LHCN-M2 (cell line): ENCODE measurements at places on chromosomes 2 and 18.

GRCh38 chr2:109155553-109156451, 26.8 kb downstream of the SH3RF3 start:
- DNase-seq, result peak; percentile 62

DNA sequence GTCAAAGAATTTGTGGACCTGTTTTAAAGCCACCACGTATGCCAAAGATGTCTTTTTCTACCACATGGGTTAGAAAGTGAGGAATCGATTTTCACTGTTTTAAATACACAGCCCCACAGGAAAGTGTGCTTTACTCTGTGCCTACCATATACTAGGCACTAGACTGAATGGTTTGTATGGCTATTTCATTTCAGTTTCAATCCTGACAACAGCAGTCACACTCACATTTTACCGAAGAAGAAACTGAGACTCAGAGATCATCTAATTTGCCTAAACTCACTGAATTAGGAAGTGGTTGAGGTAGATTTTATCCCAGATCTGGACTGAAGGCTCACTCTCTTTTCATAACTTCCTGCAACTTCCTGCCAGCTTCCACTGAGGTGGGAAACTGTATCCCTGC, 176.4 kb downstream of the ALK start:
- no peak for DNase-seq

GRCh38 chr2:38603402-38604290, 918 bp upstream of the HNRNPLL start:
- peak; percentile 84 for DNase-seq

DNA sequence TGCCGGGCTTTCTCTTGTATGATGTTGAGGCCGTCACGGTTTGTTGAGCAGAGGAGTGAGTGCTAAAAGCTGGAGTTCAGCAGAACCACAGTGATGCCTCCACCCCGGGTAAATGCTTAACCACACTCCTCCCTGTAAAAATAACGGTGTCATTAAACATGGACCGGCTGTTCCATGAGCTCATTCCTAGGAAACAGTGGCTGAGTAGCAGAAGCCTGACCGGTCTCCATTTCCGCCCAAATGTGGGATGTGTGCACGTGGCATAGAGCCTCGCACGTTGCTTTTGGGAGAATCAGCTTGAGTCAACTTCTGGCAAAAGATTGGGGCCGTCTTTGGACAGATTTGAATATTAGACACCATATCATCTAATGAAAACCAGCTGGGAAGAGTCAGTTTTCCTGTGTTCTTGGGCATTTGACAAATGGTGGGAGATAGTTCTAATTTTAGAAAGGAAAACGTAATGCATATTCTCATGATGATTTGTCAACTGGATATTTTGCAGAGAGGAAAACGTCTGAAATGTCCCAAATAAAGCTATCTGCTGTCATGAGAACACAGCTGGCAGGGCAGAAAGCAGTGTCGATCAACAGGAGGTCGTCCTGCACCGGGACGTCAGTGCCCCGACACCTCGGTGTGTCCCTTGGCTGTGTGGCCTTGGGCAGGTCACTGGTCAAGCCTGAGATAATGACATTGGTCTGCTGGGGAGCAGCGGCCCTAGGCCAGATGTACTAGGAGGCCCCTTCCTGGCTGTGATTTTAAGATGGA, 42.4 kb downstream of the LRRFIP1 start:
- DNase-seq, result peak; percentile 99

DNA sequence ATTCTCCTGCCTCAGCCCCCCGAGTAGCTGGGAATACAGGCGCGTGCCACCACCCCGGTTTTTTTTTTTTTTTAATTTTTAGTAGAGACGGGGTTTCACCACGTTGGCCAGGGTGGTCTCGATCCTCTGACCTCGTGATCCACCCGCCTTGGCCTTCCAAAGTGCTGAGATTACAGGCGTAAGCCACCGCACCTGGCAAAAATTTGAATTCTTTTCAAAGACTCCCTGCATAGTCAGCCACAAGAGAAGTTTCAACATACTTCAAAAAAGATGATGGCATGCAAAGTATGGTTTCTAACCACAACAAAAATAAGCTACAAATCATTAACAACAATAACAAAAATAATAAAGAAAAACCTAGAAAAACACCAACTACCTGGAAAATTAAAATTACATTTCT, 22.0 kb downstream of the HYCC2 start:
- peak; percentile 5 for DNase-seq

- no peak for DNase-seq
Observed at GRCh38 chr18:63930773-63931354, 18.2 kb upstream of the HMSD start.

GRCh38 chr2:190129421-190130199, 67.1 kb upstream of the MSTN start:
- no peak for DNase-seq

- DNase-seq, result no peak
Observed at GRCh38 chr2:184530959-184531358, 67.4 kb upstream of the ZNF804A start.

- no peak for DNase-seq
Observed at GRCh38 chr18:10080372-10080771, 166.6 kb downstream of the VAPA start.

DNA sequence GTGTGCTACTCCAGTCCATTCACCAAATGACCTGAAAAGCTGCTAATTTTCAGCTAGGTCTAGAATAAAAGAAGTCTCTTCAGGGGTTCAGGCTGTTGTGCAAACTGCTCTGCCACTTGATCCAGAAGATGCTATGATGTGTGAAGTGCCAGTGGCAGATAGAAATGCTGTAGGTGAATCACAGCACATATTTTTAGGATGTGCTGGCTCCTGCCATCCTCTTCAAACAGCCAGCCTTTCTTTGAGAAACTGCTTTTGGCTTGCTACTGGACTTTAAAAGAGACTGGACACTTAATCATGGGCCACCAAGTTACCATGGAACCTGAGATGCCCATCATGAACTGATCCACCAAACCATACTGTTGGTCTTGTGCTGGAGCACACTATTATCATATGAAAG, 322.1 kb downstream of the EN1 start:
- DNase-seq, result no peak

GRCh38 chr2:112321375-112322320, 46.3 kb downstream of the ZC3H6 start:
- peak; percentile 57 for DNase-seq

- DNase-seq, result no peak
Observed at GRCh38 chr2:215839816-215840215, 173.5 kb downstream of the MREG start.

DNA sequence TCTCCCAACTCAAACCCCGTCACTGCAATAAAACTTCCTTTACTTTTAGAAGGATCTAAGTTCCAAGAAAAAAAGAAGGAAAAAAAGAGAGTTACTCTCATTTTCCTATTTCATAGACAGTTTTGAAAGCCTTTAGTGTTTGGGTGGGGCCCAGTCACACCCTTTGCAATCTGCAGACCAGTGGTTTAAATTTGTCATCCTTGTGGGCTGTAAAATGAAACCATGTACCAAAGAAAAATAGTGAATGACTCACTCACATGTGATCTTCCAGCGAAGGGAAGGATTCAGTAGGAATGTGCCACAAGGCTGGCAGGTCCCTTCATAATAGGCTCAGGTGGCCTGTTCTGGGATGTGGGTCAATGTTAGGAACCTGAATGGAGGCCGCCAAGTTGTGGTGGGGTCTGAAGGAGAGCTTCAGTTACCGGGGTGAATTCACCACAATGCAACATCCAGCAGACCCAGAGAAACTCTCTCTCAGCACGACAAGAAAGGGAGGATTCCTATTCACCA, 28.3 kb downstream of the ANXA4 start:
- peak; percentile 90 for DNase-seq

GRCh38 chr18:8046441-8046840, 479.3 kb downstream of the PTPRM start:
- no peak for DNase-seq

- no peak for DNase-seq
Observed at GRCh38 chr2:53985646-53986045, 14.9 kb upstream of the PSME4 start.

DNA sequence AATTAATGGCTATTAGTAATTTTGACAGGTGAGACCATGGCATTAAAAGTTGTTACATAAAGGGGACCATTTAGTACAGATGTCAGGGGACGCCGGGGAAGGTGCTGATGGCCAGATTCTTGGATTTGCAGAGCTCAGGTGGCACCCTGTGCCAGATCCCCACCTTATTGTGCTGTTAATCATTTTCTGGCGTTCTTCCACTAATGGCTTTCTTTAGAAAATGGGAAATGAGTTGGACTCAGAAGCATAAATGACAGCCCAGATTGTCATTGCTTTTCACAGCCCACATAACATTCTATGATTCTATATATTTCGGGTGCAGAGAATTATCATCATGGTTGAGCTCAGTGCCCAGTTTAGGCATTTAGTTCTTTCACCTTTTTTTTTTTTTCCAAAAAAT, 257.2 kb upstream of the TCF4 start:
- DNase-seq, result no peak

GRCh38 chr2:221318376-221319130, 253.6 kb downstream of the EPHA4 start:
- DNase-seq, result peak; percentile 44

DNA sequence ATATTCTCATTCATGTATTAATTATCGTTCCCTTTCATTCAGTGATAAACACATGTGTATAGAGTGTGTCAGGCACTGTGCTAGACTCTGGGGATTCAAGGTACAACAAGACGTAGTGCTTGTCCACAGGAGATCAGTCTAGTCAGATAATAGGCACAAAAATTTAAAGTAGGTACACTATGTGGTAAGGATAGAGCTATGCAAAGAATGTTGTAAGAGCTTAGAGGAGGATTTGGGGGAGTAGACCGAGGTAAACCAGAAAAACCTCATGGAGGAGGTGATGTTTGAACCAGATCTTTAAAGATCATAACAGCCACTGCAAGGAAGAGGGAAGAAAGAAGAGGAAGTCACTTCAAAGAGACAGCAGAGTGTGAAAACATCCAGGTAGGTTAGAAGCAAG, 256.9 kb upstream of the DDX18 start:
- DNase-seq, result no peak

GRCh38 chr2:142951190-142952007, 73.9 kb downstream of the KYNU start:
- no peak for DNase-seq

DNA sequence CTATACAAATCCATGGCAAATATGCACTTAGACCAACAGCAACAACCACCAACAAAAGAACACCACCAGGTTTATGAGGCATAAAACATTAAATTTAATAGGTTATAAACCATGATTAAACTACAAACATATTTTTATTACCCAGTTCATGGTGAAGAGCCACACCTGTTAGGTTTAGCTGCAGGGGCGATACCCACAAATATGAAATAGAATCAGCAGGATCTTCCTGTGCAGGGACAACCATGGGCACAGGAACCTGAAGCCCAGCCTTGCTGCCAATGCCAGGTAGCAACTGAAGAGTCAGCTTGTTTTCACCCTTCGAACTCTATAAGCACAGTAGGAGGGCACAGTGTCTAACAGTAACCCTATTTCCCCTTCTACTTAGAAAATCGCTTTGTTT, 675.0 kb downstream of the SATB2 start:
- no peak for DNase-seq

DNA sequence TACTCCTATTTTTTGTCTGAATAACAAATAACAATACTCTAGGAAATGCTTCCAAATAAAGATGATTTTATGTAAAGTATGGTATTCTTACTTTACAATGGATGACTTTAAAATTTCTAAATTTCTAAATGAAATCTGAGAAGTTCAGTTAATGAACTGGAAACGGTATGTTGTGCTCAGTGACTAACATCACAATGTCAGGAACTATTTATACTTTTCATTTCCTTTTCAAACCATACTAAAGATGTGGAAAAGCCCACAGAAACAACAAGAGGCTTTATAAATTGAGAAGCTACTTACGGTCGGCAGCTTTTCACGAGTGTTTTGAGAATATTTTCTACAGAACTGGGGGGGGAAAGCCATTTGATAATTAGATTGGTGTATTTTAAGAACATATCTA, 31.1 kb downstream of the PSME4 start:
- peak; percentile 6 for DNase-seq

GRCh38 chr2:228094377-228094921, 87.0 kb downstream of the SPHKAP start:
- peak; percentile 1 for DNase-seq

- no peak for DNase-seq
Observed at GRCh38 chr2:112893752-112894151, 17.2 kb upstream of the IL37 start.

GRCh38 chr2:7237466-7237865, 320.3 kb downstream of the RNF144A start:
- DNase-seq, result no peak

- no peak for DNase-seq
Observed at GRCh38 chr18:57428221-57429150, 6.7 kb upstream of the ONECUT2 start.

GRCh38 chr2:44975571-44976450, 33.4 kb downstream of the SIX2 start:
- no peak for DNase-seq

DNA sequence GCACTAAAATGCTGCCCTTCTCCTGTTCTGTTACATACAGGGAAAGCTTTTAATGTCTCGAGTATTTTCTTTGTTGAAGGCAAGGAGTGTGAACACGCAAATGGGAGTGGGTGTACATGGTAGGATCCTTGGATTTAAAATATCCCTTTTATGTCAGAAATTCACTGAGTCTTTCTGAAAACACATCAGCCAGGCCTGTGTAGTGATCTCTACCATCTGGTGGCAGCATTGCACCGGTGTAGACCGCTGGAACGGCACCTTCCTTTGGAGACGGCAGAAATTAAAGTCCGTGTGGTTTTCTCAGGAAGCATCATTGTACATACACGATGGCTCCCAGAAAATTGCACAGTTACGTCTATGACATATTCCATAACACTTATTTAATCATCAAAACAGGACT, 515.8 kb downstream of the GALR1 start:
- no peak for DNase-seq

- DNase-seq, result no peak
Observed at GRCh38 chr2:10932345-10933151, 20.8 kb downstream of the KCNF1 start.

GRCh38 chr2:16441431-16441830, 224.2 kb downstream of the CYRIA start:
- DNase-seq, result no peak

DNA sequence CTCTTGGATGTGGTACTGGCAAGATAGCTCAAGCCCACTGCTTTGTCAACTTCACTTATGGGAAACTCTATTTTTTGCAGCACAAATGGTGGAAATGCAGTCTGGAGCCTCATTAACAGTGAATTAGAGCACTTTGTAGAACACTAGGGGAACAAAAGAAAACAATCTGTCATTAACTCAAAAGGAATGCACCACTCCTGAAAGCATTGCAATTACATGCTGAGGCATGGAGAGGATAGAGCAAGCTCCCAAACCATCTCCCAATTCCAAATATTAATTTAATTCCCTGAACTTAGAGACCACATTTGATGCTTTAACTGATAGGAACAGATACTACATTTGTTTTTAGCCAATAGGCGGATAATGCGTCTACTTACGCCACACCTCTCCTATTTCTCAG, 32.8 kb upstream of the TANC1 start:
- no peak for DNase-seq

DNA sequence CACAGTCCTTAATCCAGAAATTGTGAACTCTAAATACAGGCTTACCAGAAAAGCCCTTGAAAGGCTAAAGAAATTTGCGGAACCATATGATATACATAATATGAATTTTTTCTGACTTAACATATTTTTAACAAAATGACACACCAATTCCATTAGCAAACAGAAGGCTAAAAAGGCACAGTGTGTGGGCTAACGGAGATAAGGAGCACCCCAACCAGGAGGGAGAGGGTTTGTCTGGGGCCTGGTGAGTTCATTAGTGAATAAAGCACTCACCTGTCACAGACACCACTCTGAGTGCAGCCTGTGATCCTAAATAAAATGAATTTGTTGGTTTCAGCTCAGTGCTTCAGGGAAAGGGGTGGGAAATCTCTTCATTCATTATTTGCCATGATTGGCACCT, 2.7 kb upstream of the FECH start:
- DNase-seq, result no peak

- DNase-seq, result no peak
Observed at GRCh38 chr2:141392517-141393213, 738.2 kb downstream of the LRP1B start.
